ENCODE measurements at places on chromosomes 6 and 20.

- H3K36me3 ChIP-seq: peaks cover 6% of the 10 kb centered on the region
- no peak overlapping the region for H3K4me3 ChIP-seq
- no peak for DNase-seq
- peaks cover 12% of the 10 kb centered on the region for H3K27me3 ChIP-seq
Measured at GRCh38 chr6:82057846-82058554, 189.5 kb downstream of the IBTK start.

DNA sequence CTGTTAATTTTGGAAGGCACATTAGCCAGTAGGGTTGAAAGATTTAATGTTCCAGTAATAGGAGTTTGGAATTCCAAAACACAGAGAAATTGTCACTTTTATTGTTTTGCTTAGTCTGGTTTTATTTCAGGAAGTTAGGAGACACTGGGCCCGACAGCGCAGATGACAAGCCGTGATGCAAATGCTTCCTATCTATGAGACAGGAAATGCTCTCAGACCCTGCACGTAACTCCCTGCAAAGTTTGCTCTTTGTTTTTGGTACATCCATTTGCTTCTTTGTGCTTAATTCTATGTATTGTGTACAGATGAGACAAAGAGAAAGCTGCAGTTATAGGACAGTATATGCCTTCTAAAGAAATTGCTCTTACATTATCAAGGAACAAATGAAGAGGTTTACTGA, 201.6 kb upstream of the SGK1 start:
- H3K27me3 ChIP-seq: no peaks in the 10 kb centered on the region
- H3K27ac ChIP-seq: peak overlapping the region; percentile 88
- no peaks in the 10 kb centered on the region for H3K36me3 ChIP-seq
- peak overlapping the region; percentile 56 for H3K4me3 ChIP-seq
- H3K4me1 ChIP-seq: peaks cover 18% of the 10 kb centered on the region

- no peak overlapping the region for H3K4me3 ChIP-seq
- DNase-seq: no peak
Measured at GRCh38 chr6:13413466-13413862, 73.9 kb downstream of the GFOD1 start.

- H3K36me3 ChIP-seq: no peaks in the 10 kb centered on the region
- no peaks in the 10 kb centered on the region for H3K27me3 ChIP-seq
- no peak for DNase-seq
- no peak overlapping the region for H3K27ac ChIP-seq
- no peak overlapping the region for H3K4me3 ChIP-seq
Measured at GRCh38 chr6:146587459-146587858, 11.3 kb upstream of the ADGB start.

- DNase-seq: peak; percentile 80
- H3K4me3 ChIP-seq: no peak overlapping the region
- H3K27me3 ChIP-seq: no peaks in the 10 kb centered on the region
Measured at GRCh38 chr20:38790200-38791053, 15.1 kb upstream of the PPP1R16B start.

GRCh38 chr6:118632359-118632758, 19.0 kb downstream of the CEP85L start:
- peaks cover 61% of the 10 kb centered on the region for H3K4me1 ChIP-seq
- no peaks in the 10 kb centered on the region for H3K27me3 ChIP-seq
- H3K4me3 ChIP-seq: no peak overlapping the region
- no peak for DNase-seq
- H3K36me3 ChIP-seq: peaks cover 6% of the 10 kb centered on the region

DNA sequence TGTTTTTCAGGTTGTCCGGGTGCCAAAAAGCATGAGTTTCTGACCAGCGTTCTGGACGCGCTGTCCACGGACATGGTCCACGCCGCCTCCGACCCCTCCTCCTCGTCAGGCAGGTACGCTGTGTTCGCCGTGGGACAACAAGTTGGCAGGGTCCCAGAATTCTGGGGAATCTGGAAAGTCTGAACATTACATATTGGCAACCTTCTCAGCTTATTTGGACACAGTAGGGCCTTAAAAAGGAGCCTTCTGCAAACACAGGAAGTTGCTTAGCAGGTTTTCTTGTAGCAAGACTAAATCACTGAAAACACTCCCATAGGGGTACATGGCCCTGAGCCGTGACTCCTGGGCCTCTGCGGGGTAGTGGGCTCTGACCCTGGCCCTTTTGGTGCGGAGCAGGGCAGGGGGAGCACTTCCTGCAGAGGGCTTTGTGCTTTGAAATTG, 209.7 kb downstream of the SMOC2 start:
- DNase-seq: no peak
- H3K27me3 ChIP-seq: no peaks in the 10 kb centered on the region
- no peak overlapping the region for H3K27ac ChIP-seq
- no peaks in the 10 kb centered on the region for H3K4me1 ChIP-seq

- H3K27ac ChIP-seq: no peak overlapping the region
- H3K4me1 ChIP-seq: no peaks in the 10 kb centered on the region
- H3K4me3 ChIP-seq: no peak overlapping the region
- H3K27me3 ChIP-seq: peaks cover 36% of the 10 kb centered on the region
Measured at GRCh38 chr20:49581482-49581881, 13.5 kb upstream of the PTGIS start.

DNA sequence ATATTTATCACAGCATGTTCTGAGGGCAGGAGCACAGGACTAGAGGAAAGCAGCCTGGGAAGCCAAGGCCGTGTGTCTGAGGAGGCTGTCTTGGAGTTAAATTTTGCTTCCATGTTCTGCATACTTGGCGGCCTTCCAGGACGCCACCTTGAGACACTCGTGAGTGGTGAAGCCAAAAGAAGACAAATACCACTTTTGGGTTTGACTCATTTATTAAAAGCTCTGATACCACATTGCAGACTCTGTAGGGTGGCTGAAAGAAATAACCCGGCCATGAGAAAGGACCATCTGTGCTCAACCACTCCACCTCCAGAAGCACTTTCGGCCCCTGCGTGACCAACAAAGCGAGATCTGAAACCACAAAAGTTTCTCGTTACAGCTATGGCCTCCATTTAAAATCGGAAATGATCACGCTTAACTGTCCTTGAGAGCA, 120.0 kb downstream of the TMEM242 start:
- no peaks in the 10 kb centered on the region for H3K27me3 ChIP-seq
- no peaks in the 10 kb centered on the region for H3K4me1 ChIP-seq
- no peak overlapping the region for H3K4me3 ChIP-seq
- DNase-seq: no peak
- H3K36me3 ChIP-seq: peaks cover 33% of the 10 kb centered on the region

GRCh38 chr6:72464791-72465691, 156.8 kb upstream of the KCNQ5 start:
- H3K4me1 ChIP-seq: no peaks in the 10 kb centered on the region
- DNase-seq: no peak
- no peak overlapping the region for H3K4me3 ChIP-seq
- peaks cover 17% of the 10 kb centered on the region for H3K27me3 ChIP-seq

- no peak for DNase-seq
- peaks cover 2% of the 10 kb centered on the region for H3K27me3 ChIP-seq
- no peaks in the 10 kb centered on the region for H3K36me3 ChIP-seq
- H3K4me3 ChIP-seq: peak overlapping the region; percentile 92
Measured at GRCh38 chr6:161274488-161274858, 612 bp upstream of the AGPAT4 start.

- H3K4me3 ChIP-seq: no peak overlapping the region
- H3K4me1 ChIP-seq: no peaks in the 10 kb centered on the region
- peaks cover 4% of the 10 kb centered on the region for H3K27me3 ChIP-seq
- no peak overlapping the region for H3K27ac ChIP-seq
Measured at GRCh38 chr20:51338692-51339440, 203.7 kb downstream of the NFATC2 start.

DNA sequence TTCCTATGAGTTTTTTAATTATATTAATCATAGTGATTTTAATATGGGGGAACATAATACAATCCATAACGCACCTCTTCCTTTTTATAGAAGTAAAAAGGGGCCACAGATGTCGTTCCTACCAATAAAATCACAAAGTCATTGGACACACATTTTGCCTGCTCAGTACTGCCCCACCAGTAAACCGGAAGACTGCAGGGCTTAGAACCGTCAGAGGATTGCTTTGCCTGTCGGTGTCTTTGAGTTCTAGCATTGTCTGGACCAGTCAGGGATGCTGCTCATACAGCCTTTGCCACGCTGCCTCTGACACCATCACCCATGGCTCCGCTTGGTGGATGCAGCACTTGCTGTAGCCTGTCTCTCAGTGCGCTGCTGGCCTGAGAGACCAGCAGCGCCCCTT, 853.6 kb downstream of the C6orf118 start:
- no peaks in the 10 kb centered on the region for H3K36me3 ChIP-seq
- H3K4me1 ChIP-seq: no peaks in the 10 kb centered on the region
- H3K4me3 ChIP-seq: no peak overlapping the region
- no peak for DNase-seq
- H3K27me3 ChIP-seq: no peaks in the 10 kb centered on the region

DNA sequence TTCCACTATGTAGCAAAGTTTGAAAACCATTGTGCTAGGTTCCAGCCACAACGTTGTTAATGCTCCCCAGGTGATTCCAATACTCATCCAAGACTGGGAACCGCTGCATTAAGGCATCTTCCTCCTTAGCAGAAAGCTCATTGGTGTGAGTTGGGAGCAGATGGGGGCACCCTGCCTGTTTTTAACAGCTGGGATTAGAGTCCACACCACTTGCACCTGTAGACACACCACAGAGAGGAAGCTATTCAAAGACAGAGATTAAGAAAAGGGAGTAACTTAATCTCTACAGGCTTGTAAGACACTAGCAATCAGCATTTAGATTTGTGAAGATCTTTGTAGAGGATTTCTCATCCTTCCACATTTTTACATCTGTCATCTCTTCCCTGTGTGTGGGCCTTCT, 333.9 kb upstream of the SOX4 start:
- H3K4me3 ChIP-seq: no peak overlapping the region
- no peaks in the 10 kb centered on the region for H3K36me3 ChIP-seq
- DNase-seq: no peak
- peaks cover 2% of the 10 kb centered on the region for H3K4me1 ChIP-seq

- H3K27me3 ChIP-seq: no peaks in the 10 kb centered on the region
- H3K4me1 ChIP-seq: peaks cover 27% of the 10 kb centered on the region
- peaks cover 17% of the 10 kb centered on the region for H3K36me3 ChIP-seq
Measured at GRCh38 chr6:89999945-90000825, 105.9 kb downstream of the GJA10 start.

- no peak overlapping the region for H3K4me3 ChIP-seq
- H3K27ac ChIP-seq: peak overlapping the region; percentile 29
- H3K27me3 ChIP-seq: peaks cover 2% of the 10 kb centered on the region
- no peaks in the 10 kb centered on the region for H3K4me1 ChIP-seq
- H3K36me3 ChIP-seq: no peaks in the 10 kb centered on the region
- no peak for DNase-seq
Measured at GRCh38 chr20:12949429-12949980, 59.3 kb upstream of the SPTLC3 start.

- peak overlapping the region; percentile 64 for H3K4me3 ChIP-seq
- DNase-seq: no peak
- H3K27me3 ChIP-seq: no peaks in the 10 kb centered on the region
- peaks cover 56% of the 10 kb centered on the region for H3K4me1 ChIP-seq
- H3K27ac ChIP-seq: no peak overlapping the region
Measured at GRCh38 chr20:49284818-49285217, 7.0 kb upstream of the ZNFX1 start.

DNA sequence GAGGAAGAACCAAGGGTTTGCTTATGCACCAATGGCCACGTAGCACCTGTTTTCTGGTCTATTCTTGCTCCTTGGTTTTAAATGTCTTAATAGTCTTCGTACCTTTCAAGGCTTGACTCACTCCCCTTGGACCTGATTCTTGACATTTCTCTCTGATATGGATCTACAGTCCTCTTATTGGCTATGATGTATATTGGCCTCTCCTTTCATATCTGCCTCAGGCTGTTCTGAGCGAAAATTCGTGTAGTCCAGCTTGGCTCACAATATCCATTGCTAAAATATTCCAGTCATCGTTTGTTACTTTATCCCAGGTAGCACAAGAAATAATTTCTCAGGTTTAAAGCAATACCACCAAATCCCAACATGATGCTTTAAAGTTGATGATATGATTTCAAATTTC, 59.6 kb downstream of the MYB start:
- no peaks in the 10 kb centered on the region for H3K27me3 ChIP-seq
- H3K27ac ChIP-seq: no peak overlapping the region
- DNase-seq: no peak
- H3K4me3 ChIP-seq: no peak overlapping the region

- H3K4me1 ChIP-seq: no peaks in the 10 kb centered on the region
- no peak overlapping the region for H3K4me3 ChIP-seq
- no peak overlapping the region for H3K27ac ChIP-seq
- no peaks in the 10 kb centered on the region for H3K36me3 ChIP-seq
- H3K27me3 ChIP-seq: no peaks in the 10 kb centered on the region
- no peak for DNase-seq
Measured at GRCh38 chr6:55560290-55560885, 18.6 kb downstream of the HMGCLL1 start.

- no peaks in the 10 kb centered on the region for H3K27me3 ChIP-seq
- no peak overlapping the region for H3K27ac ChIP-seq
- no peak overlapping the region for H3K4me3 ChIP-seq
- no peak for DNase-seq
Measured at GRCh38 chr6:134375220-134375580, 57.3 kb upstream of the SGK1 start.

- H3K27ac ChIP-seq: no peak overlapping the region
- no peak overlapping the region for H3K4me3 ChIP-seq
- no peaks in the 10 kb centered on the region for H3K36me3 ChIP-seq
- H3K27me3 ChIP-seq: no peaks in the 10 kb centered on the region
Measured at GRCh38 chr20:36854348-36855240, 21.3 kb upstream of the TLDC2 start.

DNA sequence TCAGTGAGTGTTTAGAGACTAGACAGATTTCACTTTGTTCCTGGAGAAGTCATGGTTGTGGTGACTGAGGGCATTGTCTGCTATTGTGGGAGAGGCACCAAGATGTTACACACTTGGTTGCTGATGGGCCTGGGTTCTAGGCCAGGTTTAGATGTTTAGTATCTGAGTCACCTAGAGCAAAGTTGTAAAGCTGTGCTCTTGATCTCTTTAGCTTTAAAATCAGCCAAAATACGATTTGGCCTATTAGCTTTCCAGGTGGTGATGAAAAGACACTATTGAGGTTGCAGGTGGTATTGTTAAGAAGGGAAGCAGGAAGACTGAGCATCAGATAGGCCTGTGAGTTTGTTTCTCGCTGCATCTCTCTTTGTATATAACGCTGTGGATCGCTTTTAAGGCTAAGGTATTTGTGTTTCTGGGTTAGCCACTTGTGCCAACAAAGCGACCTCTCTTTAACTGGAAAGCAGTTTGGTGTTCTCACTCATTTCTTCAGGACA, 48.6 kb downstream of the FOXO3 start:
- no peaks in the 10 kb centered on the region for H3K27me3 ChIP-seq
- no peak for DNase-seq
- peaks cover 9% of the 10 kb centered on the region for H3K36me3 ChIP-seq
- no peak overlapping the region for H3K27ac ChIP-seq
- no peak overlapping the region for H3K4me3 ChIP-seq
- peaks cover 41% of the 10 kb centered on the region for H3K4me1 ChIP-seq

DNA sequence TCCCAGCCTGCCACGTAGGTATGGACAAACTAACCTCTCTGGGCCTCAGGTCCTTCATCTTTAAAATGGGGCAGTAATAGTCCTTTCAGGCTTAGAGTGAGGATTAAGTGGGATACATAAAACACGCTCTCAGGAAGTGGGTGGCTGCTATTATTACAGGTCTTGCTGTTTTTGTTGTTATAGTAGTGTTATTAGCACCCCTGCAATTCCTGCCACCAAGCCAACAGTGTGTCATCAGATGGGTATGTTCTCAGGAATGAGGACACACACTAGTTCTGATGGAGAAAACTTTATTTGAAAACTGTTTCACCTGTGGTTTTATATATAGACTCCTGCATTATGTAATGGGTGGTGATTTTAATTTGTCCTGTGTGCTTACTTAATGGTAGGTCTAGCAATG, 131.7 kb downstream of the LRRC1 start:
- H3K4me3 ChIP-seq: no peak overlapping the region
- no peak overlapping the region for H3K27ac ChIP-seq
- no peaks in the 10 kb centered on the region for H3K27me3 ChIP-seq
- H3K4me1 ChIP-seq: no peaks in the 10 kb centered on the region
- H3K36me3 ChIP-seq: peaks cover 12% of the 10 kb centered on the region
- DNase-seq: no peak
